ENCODE measurements at places on chromosomes 11 and 22. TPM values are rescaled to one million over a fixed set of nuclear protein-coding genes. Genes with fewer than 3 reads are reported as not detected.

The AHNAK gene
- 60.1 TPM for total RNA-seq

The MYRF gene
- 1.0 TPM for total RNA-seq

DNA sequence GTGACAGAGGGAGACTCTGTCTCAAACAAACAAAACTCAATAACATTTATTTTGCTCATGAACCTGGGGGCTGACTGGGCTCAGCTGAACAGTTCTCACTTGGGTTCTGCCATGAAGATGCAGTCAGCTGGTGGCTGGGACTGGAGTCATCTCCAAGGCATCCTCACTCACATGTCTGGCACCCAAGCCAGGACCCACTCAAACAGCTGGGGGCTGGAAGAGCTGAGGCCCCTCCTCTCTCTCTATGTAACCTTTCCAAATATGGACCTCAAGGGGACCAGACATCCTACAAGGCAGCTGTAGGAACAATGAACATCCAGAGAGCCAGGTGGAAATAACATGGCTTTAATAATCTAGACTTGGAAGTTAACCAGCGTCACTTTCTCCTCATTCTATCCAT, 16.8 kb downstream of the HSPA8 start:
- no peak for DNase-seq

GRCh38 chr11:94028436-94028835, 7.3 kb downstream of the HEPHL1 start:
- DNase-seq = no peak

DNA sequence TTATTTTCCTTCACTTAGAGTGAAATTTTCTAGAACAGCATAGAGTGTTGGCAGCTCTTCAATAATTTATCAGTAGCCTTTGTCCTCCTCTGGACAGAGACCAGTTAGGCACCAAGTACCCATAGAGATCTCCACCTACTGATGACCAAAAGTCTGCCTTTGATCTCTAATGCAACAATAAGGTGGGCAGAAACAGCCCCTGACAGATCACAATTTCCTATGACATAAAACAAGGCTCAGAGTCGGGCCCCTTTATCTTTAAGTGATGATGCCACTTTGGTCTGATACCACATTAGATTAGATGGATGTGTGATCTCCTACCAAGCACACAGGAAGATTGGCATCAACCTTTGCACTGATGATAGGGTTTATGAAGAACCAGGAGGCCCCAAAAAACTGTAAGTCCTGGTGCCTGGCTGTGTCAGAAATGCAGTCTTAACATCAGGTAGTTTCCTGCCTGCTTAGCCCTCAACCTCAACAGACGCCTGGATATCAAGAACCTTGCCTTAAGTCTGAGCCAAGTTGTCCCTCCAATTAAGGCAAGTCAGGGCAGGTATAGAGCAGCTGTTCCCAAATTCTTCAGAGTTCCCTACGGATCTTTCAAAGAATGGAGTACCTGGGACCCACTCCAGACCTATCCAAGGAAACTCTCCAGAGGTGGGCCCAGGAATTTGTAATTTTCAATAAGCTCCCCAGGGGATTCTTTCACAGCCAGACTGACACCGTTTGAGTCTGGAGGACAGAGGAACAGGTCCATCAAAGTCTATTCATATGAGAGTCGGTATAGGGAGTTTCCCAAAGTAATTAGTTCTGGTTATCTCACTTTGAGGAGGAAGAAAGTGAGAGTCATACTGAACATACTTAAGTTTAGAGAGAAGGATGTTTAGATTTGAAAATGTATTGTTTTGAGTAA, 30.6 kb upstream of the TMPRSS4 start:
- no peak for DNase-seq
